CD4-positive, alpha-beta T cell treated with Interleukin-4 for 4 hours (primary cell): ENCODE measurements at places on chromosomes 1 and 21.

- peak; percentile 61 for DNase-seq
Measured at GRCh38 chr1:8424539-8425116, 106.7 kb downstream of the SLC45A1 start.

- DNase-seq: no peak
Measured at GRCh38 chr1:171292799-171293198, 21.2 kb upstream of the FMO4 start.

DNA sequence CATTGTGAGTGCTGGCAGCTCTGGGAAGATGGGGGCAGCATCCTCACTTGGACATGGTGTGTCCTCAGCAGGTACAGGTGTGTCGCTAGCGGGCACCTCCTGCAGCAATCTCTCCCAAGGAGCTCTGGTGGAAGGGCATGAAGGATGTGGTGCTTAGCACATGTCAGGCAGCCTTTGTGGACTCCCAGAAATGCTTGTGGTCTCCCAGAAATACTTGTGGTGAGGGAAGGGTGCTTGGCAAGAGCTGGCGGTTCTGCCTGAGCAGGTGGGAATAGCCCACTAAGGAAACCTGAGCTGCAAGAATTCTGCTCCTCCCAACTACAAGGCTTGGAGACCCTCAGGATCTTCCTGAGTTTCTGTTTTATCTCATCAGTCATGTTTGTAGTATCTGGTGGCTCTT, 371.6 kb downstream of the PRDM2 start:
- DNase-seq: no peak

GRCh38 chr1:27109103-27109822, 45.7 kb downstream of the SLC9A1 start:
- no peak for DNase-seq

DNA sequence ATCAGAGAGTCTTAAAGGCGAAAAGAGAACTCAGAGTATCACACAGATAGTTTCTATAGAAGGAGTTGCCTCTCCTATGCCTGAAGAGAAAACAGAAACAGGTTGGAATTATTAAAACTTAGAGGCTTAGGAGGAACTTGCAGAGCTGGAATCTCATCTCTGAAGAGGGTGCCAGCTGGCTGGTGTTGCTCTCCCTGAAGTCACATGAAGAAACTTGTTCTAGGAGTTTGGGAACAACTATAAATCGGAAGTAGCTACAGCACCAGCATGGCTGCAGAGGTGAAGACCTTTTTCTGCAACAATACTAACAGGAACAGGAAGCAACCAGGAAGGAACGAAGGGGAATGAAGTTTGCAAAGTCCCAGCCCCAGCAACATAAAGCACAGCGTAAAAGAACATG, 35.8 kb downstream of the FMO3 start:
- no peak for DNase-seq

- DNase-seq: no peak
Measured at GRCh38 chr1:203085528-203086406, at the start of gene MYOG. Gene MYOG (minus strand): TSS chr1:203086012. CDS start chr1:203085961, 51 bp downstream.

- no peak for DNase-seq
Measured at GRCh38 chr1:116954440-116954839, 44.7 kb downstream of the PTGFRN start.

DNA sequence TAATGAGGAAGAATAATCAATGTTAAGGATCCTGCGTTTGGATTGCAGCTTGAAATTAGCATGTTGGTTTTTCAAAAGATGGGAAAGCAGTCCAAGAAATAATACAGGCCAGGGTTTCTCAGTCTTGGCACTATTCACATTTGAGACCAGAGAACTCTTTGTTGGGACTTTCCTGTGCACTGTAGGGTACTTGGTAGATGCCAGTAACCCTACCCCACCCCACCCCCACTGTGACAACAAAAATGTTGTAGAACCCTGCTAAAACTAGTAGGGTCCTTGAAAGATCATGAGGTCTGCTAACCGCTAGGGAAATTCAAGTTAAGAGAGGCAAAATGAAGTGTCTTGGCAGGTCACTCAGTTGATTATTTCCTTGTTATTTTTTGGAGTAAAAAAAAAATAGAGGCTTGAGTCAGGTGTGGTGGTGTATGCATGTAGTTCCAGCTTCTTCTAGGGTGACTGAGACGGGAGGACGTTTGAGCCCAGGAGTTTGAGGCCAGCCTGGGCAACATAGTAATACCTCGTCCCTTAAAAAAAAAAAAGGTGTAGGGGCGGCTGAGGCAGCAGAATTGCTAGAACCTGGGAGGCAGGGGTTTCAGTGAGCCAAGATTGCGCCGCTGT, 53.3 kb downstream of the SPEN start:
- no peak for DNase-seq

DNA sequence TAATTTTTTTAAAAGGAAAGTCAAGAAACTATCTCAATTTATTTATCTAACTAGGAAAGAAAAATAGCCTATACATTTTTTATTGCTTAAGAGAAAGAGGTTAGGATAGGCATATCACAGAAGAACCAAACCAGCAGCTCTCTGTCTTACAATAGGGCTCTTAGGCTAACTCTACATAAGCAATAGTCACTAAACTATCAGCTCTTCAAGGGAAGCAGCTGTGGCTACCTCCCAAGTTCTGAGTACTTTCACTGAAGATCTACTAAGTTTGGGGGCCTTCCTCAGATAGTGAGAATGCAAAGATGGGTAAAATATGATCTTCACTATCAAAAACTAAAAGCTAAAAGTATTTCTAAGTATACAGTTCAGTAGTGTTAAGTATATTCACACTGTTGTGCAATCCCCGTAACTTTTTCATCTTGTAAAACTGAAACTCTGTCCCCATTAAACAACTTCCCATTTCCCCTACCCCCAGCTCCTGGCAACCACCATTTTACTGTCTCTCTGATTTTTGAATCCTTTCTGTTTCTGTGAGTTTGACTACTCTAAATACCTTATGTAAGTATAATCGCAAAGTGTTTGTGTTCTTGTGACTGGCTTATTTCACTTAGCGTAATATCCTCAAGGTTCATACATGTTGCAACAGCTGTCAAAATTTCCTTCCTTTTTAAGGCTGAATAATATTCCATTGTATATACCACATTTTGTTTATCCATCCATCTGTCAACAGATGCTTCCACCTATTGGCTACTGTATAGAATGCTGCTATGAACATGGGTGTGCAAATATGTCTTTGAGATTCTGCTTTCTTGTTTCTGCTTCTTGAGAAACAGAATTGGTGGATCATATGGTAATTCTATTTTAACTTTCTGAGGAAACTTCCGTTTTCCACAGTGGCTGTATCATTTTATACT, 73.3 kb downstream of the ACBD6 start:
- no peak for DNase-seq

DNA sequence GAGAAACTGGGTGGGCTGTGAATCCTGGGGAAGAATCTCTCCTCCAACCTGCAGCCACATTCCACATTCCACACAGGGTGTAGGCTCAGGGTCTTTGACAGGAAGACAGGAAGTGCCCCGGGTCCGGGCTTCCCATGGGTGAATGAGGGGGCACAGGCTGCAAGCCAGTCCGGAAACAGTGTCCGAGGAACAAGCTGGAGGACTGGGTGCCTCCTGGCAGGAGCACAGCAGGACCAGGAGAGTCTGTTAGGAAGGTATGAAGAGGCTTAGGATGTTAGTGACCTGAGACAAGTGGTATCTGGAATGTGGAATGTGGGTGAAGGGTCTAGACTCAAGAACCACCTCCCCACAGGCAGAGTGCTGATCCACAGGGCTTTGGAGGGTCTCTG, 121.0 kb upstream of the CD34 start:
- DNase-seq: no peak

DNA sequence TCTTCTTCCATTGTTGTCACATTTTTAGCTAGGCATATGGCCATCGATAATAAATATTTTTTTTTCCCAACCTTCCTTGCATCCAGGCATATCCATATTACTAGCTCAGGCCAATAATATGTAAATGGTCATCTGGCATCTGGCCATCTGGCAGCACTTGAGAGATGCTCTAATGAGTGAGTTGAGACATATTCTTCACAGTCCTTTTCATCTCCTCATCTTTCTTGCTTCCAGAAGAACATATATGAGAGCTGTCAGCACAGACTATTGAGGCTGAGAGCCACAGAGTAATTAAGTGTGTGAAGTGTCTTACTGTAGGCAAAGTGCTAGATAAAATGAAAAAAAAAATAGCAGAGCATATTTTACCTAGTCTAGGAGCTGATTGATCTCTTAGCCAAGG, 628.4 kb upstream of the TMPRSS15 start:
- no peak for DNase-seq

GRCh38 chr1:243587823-243588560, 262.1 kb downstream of the AKT3 start:
- DNase-seq: no peak

GRCh38 chr1:117735045-117735992, 129.5 kb downstream of the TENT5C start:
- DNase-seq: peak; percentile 68

- no peak for DNase-seq
Measured at GRCh38 chr1:119703666-119704450, 7.9 kb upstream of the PHGDH start.

GRCh38 chr21:45256912-45257672, 30.6 kb downstream of the POFUT2 start:
- DNase-seq: no peak

DNA sequence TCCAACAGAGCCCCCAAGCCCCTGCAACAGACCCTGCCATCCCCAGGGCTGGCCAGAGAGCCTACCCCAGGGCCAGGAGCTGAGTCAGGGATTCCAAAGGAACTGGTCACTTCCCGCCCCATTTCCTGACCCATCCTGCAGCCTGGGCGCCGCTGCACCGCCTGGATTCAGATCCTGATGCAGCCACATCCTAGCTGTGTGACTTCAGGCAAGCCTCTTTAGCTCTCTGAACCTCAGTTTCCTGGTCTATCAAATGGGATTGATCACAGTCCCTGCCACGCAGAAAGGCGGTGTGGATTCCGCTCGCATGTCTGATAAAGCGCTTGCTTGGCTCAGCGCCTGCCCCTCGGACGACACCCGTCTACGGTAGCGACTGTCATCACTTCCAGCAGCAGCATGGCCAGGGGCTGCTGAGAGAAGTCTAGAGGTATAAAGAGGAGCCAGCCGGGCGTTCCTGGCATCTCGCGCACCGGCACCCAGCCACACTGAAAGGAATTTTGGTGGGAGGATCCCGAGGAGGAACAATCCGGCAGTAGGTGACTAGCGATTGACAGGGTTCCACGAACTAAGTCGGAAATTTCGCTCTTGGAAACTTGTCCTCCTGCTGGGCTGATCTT, 10.1 kb downstream of the EPHA2 start:
- no peak for DNase-seq
